Renal cortex interstitium (tissue), 15 donors: ENCODE measurements at places on chromosomes 4 and X.

DNA sequence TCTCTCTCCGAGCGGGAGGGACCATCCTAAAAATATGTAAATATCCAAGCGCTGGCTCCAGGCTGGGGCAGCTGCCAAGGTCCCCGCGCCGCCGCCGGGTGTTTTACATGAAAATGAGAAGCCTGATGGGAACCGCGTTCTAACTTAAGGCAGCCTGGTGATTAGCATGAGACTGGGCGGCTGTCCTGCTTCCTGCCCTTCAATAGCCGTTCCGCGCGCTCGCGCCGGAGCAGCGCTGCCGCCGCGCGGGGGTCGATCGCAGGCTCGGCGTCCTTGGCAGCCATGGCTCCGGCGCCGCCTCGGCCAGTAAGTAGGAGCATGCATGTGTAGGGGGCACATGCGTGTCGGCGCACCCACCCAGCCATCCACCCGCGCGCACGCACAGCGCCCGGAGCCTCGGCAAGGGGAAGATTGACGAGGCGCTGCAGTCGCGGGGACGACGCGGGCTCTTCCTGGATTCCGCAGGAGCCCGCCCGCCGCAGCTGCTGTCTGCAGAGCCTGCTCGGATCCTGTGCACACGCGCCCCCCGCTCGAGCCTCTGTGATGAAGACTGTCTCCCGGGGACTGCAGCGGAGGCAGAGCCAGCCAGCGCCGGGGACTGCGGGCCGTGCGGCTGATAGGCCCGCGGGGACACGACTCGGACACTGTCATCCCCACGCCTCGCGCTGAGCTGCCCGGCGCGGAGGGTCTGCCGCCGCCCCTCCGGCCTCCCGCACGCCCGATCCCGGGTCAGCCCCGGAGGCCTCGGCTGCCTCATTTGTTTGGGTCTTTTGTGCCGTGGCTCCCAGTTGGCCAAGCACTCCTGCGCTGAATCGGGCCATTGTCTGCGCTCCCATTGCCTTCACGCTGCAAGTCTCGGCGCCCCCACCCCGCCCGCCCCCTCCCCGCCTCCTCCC is 734 bp downstream of the STOX2 start:
- DNase-seq = peak; percentile 48

DNA sequence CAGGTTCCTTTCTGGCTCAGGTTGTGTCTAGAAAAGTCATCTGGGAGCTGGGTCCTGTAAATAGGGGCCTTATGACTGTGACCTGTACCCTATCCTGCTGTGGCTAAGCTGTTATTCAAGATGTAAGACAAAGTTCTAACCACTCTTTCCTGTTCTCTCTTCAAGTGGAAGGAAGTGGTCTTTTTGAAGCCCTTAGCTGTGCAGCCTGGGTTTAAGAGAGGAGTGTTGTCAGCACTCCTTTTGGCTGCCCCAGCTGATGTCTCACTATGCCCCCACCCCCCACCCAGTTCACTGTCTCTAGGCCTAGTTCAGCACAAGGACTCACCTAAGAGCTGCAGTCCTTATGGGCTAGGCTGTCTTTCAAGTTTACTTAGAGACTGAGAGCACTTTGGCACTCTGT is 1069.5 kb downstream of the FAM133A start:
- DNase-seq = no peak

DNA sequence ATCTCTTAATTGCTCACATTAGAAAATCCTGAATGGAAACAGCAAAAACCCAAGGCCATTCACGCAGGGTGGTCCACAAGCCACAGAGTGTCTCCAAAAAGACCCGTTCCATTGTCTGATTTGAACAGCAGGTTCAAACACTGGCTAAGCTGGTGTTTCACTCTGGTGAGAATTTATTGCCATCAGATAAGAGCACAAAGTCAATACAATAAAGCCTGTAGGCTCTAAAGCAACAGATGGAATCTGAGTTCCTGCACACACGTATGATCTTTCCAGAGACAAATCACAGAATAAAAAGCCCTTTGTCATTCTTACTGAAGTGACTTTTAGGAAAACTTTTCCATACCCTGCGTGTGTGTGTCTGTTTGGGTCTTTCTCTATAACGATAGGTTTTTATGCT is 5.1 kb upstream of the SFRP2 start:
- no peak for DNase-seq

DNA sequence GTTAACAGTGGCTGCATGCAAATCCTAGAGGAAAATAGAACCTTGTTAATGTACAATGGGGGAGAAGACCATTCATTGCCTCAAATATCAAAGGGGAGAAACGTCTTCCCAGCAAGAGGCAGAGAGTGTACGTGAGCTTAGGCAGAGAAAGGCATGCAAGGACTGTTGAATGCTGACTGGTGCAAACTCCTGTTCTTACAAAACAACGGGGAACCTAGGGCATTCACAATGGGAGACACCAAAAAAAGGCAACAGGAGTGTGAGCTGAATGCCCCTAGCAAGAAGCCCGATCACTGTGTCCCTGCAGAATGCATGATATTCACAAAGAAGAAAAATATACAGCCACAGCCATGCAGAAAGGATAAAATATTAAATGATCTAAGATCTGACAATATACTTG is 184.9 kb downstream of the NSUN7 start:
- DNase-seq = no peak

DNA sequence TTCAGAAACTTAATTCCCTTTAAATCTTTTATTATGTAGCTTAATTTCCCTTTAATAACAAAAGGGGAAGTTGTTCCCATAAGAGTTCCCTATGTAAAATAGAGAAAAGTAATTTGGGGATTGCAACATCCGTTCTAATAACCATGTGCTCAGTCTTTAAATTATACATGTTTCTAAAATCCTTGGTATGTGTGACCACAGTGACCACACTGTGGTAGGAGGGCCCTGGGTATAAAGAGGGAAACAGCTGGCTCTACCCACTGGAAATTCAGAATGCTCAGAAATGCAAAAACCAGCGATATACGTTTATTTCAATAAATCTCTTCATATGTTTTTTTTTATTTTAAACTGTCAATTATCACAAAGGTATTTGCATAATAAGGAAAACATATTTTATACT is 219.1 kb downstream of the FGF13 start:
- no peak for DNase-seq

DNA sequence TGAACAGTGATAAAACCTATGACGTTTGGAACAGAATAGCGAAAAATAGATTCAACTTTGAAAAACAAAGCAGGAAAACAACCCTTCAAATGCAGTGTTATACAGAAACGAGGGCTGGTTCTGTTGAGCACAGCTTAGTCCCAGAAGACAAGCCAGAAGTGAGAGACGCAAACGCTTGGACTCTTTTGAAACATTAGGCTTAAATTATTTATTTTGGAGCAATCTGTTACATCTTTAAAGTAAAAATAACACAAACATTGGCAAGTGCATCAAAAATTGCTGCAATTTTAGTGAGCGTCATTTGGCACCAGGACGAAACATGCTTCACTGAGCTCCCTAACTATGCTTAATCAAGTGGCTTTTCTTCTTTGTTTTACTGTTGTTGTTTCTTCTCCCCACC is 63.5 kb downstream of the ENPP6 start:
- DNase-seq = no peak

- no peak for DNase-seq
Observed at GRCh38 chrX:129781134-129781672, 1.5 kb downstream of the SASH3 start.

DNA sequence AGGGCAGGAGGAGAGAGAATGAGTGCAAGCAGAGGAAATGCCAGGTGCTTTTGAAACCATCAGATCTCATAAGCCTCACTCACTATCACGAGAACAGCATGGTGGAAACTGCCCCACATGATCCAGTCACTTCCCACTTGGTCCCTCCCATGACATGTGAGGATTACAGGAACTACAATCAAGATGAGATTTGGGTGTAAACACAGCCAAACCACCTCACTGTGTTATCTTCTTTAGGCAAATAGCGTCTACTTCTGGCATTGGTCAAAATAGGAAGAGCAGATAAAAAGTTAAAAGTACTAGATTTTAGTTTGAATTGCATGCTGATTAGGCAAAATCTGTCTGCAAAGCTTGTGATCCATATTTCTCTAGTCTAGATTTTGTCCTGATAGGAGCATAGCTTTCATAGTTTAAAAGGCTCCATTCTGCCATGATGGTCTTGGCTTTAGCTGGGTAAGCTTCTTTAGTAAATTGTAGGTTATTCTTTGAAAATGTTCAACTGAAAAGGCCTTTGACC is 267.5 kb downstream of the NKX6-1 start:
- DNase-seq = no peak

DNA sequence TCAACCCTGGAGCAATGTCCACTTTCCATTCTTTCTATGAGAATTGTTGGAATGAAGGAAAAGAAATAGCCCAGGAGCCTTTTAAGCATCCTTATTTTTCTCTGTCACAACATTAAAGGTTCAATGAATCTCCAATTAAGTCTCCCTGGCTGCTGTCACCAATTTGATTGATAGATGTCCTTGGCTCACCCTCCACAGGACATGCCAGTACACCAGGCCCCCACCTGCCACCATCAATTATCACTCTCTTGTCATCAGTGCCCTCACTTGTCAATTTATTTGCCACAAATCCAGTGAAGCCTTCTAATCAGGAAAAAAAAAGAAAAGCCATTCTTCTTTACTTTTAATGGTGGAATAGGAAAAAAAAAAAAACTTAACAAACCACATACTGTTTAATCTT is 453.6 kb downstream of the CENPC start:
- no peak for DNase-seq

- DNase-seq = no peak
Observed at GRCh38 chr4:127698789-127699200, 31.4 kb upstream of the SLC25A31 start.

GRCh38 chrX:8988446-8988845 is 45.5 kb downstream of the FAM9B start:
- no peak for DNase-seq

GRCh38 chrX:40391662-40392061 is 189.1 kb upstream of the ATP6AP2 start:
- DNase-seq = no peak

DNA sequence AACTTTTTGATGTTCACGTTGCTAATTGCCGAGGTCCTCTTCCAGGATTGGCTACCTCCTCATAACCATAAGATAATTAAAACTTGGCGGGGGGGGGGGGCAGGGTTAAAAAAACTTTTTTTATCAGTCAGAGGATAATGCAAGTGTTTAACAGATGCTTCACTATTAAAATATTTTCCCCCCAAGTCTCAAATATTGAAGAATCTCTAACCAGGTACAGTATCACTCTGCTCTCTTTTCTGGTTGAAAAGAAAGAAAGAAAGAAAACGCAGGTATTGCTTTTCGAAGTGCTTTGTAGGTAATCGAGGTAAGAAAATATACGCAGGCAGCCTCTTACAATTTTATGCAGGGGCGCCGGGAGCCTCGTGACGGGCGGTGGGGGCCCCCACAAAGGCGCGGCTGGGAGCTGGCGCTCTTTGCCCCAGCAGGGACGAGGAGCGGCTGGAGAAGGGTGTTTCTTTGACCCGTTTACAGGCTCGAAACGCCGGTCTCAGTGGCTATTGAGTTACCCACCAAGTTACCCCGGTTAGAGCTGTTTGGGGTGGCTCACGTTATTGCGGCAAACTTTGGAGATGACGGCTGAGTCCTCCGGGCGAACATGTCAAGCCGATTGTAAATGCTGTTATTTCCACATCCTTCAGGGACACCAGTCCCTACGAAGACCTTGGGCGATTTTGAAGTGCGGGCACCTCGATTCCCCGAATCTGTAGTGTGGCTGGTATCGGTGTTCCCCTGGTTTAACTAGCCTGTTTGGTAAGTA is 477 bp upstream of the HAND2 start:
- no peak for DNase-seq

DNA sequence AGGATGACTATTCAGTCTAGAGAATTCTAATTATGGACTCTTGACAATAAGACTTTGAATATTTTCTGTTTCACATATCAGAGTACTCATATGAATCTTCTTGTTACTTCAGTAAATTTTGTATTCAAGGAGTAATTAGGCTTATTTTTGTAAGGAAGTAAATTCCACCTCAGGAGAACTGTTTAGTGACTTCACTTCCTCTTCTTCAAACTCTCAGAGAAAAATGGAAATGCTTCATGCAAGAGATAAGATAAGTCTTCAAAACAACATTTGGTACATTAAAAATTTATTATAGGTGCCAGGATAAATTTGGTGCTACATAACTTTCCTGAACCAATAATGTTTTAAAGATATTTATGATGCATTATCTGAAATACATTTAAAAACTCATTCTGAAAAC is 1421.9 kb downstream of the PCDH7 start:
- DNase-seq = no peak

DNA sequence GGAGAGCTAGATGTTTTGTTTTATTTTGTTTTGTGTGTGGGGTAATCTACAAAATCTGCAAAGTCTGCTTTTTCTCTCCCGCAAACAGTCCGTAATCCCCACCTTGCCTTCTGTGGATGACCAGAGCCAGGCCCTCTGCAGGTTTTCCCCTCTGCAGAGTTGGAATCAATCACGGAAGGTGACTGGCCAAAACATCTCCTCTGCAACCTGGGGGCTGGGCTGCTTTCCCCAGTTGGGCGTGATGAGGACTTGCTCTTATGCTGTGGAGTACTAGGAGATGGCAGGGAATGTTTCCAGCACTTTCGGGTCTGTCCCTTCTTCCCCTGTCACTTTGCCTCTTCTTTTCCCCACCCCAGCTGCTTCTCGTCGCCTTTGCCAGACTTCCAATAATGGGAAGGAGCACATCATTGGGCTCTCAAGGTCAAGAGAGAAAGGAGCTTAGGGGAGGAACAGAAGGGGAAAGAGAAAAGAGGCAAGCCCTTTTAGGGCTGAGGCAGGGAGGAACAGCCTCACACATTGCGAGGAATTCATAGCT is 1.1 kb downstream of the TMEM35A start:
- no peak for DNase-seq

DNA sequence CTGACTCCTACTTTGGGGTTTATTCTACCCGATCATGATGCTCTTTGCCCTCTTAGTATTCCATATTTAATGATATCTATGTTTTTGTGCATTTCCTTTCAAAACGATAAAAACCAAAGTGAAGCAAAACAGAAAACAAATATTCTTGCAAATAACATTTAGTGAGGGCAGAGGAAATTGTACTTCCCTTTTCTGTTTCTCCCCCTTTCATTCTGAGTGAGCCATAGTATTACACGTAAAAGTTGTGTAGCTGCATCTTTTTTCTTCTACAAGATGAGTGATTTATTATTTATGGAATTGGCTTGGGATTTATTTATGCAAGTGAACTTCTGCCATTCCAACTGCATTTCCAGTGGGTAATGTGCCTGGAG is 109.9 kb downstream of the AFF2 start:
- no peak for DNase-seq

DNA sequence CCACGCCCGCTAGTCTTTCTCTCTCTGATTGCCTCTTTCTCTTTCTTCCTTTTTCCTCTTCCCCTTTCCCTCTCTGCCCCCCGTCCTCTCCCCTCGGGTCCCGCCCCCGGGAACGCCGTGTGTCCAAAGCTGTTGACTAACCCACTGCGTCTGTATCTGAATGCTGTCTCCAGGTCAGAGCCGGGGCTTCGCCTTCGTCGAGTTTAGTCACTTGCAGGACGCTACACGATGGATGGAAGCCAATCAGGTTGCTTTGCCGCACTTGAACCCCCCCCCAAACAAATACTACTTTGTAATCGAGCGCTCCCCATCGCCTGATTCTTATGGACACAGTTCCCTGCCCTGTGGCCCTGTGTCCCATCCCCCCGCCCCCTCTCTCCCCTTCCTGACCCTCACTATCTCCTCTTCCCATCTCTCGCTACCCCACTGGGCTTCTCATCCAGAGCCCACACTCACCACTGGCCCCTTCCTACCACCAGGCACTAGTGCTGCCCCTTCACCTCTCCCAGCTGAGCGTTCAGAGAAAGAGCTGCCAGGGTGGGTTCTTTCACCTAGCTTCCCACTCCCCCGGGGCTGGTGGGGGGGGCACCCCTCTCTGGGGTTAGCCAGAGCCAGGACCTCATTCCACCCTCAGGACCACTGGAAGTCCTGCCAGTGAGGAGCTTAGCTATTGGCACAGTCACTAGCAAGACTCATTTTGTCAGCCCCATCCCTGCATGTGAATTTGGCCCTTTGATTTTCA is 18.6 kb upstream of the UBA1 start:
- no peak for DNase-seq
